ENCODE measurements at places on chromosomes 3 and 15.

- DNase-seq: no peak
These were observed 84.9 kb downstream of the NECTIN3 start for GRCh38 chr3:111156517-111156916.

- DNase-seq: no peak
These were observed 58.3 kb upstream of the GADL1 start for GRCh38 chr3:30952786-30953185.

DNA sequence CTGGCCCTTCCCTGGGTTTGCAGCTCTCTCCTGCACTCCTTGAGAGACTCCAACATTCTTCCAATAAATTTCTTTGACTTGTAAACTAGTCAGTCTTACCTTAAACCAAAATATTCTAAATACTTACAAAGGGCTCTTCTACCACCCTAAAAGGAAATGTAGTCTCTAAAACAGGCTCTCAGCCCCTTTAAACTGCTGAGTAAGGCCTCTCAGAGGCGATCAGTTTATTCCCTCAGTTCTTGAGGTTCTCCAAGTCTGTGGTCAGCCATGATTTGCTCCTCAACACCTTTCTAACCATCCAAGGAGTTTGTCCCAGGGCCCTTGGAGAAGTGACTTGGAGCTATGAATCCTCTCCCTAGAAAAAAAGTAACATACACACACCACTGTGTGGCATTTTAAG is 64.8 kb downstream of the WHAMM start:
- DNase-seq: no peak

DNA sequence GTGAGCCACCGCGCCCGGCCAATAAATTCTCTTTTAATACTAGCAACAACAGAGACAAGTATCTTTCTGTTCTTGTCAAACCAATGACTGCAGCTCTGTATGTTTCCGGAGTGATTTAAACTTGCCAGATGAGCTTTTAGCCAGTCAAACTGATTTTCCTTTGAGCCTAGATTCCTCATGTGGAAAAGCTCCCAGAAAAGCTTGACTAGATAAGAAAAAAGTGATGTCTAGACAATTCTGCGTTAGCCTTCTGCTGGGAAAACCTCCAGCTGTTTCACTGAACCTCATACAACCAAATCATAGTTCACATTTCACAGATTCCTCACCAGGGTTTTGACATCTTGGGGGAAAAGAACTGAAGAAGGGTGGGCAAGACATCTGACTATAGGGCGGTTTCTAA is 78.6 kb downstream of the MAGI1 start:
- DNase-seq: no peak

DNA sequence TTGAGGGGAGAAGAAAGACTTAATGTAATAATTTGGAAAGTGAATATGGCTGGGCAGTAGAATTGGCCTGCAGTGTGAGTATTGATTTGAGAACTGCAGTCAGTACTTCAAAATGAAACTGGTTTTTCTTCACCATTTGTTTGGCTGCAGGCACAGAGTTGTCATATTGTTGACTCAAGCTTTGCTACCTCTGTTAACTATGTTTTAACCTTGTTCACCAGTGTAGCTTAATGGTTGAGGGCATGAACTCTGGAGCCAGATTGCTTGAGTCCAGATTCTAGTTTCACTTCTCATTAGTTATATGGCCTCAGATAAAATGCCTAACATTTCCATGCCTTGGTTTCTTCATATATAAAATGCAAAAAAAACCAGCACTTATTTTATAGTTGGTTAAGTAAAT is 64.1 kb downstream of the CFAP44 start:
- no peak for DNase-seq

DNA sequence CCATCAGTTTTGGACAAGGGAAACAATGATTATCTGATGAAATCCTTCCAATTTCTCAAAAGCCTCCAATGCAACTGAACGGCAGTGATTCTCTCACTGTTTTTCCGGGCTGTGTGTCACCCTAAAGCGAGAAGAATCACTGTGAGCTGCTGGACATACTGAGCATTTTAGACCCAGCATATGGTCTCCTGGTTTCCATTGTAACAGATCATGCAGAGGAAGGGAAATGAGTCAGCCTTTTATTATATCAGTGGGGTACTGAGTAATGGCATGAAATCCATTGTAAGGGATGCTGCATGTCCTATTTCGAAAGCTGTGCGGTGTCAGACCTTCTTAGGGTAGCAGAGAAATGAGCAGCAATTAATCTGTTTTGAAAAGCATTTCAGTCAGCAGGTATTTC is 287.1 kb downstream of the IL5RA start:
- no peak for DNase-seq

DNA sequence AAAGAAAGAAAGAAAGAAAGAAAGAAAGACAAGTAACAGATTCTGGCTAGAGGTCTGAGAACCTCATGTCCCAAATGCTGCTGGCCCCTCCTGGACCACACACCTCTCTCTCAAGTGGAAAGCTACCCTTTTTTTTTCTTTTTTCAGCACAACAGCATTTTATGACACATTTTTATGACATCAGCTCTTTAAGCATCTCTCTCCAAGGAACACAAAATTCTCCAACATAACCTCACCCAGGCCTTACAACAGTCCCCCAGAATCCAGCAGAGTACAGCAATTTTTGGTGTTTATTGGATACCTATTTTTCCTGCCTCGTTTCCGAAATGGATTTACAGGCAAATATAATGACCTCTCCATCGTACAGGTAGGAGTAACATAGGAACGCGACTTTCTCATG is 11.2 kb upstream of the NTRK3 start:
- DNase-seq: no peak

DNA sequence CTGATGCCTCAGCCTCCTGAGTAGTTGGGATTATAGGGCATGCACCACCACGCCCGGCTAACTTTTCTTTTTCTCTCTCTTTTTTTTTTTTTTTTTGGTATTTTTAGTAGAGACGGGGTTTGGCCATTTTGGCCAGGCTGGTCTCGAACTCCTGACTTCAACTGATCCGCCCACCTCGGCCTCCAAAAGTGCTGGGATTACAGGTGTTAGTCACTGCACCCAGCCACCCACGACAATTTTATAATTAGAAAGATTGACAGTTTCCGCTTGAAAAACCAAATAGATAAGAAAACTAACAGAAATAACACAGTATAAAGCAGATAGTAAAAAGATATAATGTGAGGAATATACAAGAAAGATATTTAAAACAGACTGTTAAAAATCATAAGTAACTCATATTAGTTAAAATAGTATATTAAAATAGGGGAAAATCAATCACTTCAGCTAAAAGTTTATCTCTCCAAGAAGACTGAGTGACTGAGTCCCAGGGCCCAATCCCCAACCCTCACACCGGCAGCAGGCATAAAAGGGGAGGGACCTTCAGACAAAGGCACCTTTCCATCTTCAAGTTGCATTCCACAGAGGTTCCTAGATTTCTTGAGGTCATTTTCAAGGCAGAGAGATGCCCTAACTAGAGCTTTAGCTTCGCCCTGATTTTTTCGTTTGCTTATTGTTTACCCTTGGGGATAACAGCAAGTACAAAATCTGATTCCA is 1.4 kb upstream of the WHAMM start:
- no peak for DNase-seq

DNA sequence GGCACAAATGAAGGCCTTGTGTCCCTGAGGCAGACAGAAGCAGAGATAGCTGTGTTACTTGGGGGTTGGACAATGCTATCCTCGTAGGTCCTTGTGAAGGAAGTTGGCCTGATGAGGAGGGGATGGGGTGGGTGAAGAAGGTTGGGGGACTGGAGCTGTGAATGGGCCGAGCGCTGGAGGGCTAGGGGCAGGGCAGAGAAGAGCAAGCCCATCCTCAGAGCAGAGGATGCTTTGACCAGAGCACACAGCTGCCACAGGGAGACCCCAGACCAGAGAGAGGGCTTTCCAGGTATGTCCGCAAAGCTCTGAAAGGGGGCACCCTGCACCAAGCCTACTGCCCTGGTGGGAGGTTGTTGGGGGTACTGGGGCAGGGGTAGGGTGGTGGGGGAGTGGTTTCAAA is 5.7 kb upstream of the TBC1D2B start:
- DNase-seq: peak; percentile 37

- no peak for DNase-seq
These were observed 94.1 kb downstream of the VGLL4 start for GRCh38 chr3:11549580-11550140.

DNA sequence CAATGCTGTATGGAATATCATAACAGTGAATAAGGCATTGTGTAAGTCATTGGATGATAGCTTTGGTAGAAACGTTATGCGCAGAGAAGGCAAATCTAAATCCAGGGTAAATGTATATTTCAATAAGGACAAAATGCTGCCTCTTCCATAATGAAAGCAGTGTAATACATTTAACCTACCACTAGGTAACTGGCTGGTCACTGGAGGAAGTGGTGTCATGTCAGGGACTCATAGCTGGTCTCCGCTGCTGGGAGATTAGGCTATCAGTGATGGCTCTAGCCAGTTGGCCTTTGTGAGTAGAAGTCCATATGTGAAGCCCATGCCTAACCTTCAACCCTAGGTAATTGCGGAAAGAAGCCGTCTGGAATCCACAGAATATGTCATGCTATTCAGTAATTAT is 140.9 kb downstream of the NLGN1 start:
- DNase-seq: no peak

DNA sequence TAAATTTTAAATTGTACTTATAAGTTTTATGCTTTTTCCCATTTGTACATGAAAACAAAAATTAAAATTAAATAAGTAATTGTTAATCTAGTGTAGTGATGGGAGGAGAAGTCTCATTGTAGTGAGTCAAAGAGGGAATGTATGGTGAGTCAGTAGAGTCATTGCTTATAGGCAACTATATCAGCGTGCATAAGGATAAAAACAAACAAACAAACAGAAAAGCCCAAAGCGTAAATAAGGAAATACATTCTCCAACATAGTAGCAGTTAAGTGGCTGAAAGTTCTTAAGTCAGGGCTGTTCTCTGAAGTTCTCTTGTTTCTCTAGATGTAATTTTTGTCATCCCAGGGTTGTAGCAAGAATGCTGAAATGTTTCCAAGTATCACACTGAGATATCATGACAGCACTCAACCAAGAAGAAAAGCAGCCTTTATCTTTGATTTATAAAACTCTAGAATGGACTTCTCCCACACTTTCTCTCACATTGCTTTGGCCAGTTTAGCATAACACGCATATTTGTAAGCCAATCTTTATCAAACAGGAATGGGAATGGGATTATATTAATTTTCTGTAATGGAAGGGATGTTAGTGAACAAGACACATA is 184.1 kb upstream of the TP63 start:
- no peak for DNase-seq

DNA sequence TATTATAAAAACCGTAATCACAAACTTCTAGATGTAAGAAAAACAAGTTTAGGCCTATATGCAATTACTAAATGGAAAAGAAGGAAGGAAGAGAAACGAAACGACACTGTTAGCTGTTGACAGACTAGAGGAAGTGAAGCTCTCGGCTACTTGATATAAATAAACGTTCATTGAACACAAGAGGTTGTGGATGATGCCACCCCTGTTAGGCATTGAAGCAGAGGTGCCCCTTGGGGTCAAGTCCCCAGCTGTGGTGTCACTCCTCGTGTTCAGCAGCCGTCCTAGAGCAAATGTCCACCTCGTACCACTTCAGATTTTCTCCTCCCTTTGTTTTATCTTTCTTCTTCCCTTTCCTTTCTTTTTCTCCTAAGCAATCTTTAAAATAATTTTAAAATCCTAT is 146.5 kb upstream of the UBE2E1 start:
- no peak for DNase-seq

GRCh38 chr3:16428612-16429011 is 84.9 kb downstream of the RFTN1 start:
- DNase-seq: no peak

DNA sequence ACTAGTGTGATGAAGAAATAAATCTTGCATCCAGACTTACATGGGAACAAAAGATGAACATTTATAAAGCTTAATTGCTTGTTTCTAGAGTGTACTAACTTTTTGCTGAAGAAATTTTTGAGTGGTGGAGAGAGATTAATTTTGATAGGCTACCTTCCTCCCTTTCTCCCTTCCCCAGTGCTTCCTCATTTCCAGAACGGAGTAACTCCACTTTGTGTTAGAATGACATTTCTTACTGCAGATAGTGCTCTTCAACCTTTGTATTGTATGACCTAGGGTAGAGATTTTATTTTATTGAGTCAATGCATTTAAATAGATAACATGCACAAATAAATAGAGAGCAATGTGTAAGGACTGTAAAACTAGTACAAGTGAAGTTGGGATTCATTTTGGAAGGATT is 1.9 kb downstream of the ATP1B3 start:
- DNase-seq: no peak

DNA sequence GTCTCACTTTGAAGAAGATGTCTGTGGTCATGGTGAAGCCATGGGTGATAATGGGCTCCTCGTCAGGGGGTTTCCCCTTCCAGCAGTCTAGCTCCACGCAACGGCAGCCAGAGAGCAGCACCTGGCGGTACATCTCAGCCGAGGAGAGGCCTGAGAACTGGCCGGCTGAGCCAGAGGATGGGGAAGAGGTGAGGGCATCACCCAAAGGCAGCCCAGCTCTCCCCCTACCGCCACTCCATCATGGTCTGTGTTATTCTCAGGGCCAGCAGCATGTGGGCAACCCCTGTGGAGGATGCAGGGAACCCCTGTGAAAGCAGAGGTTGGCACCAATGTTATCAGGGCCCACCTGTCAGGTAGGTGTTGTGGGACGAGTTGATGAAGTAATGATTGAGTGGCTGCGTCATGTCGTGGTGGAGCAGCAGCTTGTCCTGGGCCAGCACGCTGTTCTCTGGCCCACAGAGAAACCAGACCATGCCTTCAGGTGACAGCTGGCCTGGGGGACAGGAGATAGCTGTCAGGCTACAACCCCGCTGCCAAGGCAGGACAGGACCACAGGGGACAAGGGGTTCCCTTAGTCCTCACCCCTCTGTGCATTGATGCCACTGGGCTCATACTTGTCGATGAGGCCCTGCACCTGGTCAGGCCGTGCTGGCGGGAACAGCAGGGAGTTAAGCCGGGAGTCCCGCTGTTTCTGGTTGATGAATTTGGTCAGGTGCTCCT is 9.4 kb downstream of the PLCB2 start:
- no peak for DNase-seq

GRCh38 chr3:95926904-95927501 is 887.4 kb upstream of the EPHA6 start:
- DNase-seq: no peak

GRCh38 chr3:133089906-133090485 is 51.8 kb downstream of the TMEM108 start:
- no peak for DNase-seq

DNA sequence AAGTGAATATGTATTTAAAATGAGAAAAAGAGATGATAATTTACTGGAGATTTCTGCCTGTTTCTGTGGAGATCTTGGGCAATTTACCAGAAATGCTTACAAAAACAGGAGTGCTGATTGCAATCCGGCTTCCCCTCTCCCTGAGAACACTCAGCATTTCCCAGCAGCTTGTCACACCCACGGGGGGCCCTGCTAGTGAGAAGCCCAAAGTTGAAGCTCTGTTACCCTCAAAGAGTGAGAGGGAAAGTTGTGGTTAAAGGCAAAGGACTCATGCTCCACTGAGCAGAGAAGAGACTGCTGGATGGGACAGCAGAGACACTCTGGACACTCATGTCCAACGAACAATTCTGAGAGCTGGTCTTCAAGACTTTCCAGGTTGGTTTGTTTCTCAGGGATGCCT is 2.9 kb downstream of the MCTP2 start:
- DNase-seq: no peak

All from activated effector memory CD4-positive, alpha-beta T cell treated with anti-CD3 and anti-CD28 coated beads, Interleukin-2, amount 50 U/mL, for 16 hours (primary cell).